ENCODE measurements at places on chromosomes 1 and 21.

- no peak for DNase-seq
Observed at GRCh38 chr1:155761736-155762405, 73.0 kb downstream of the DAP3 start.

- DNase-seq, result no peak
Observed at GRCh38 chr1:234705615-234706014, 95.6 kb upstream of the IRF2BP2 start.

- no peak for DNase-seq
Observed at GRCh38 chr1:109598655-109599054, 20.8 kb downstream of the GNAT2 start.

GRCh38 chr21:33152732-33153130 lies 77.0 kb upstream of the IFNAR2 start:
- DNase-seq, result no peak

DNA sequence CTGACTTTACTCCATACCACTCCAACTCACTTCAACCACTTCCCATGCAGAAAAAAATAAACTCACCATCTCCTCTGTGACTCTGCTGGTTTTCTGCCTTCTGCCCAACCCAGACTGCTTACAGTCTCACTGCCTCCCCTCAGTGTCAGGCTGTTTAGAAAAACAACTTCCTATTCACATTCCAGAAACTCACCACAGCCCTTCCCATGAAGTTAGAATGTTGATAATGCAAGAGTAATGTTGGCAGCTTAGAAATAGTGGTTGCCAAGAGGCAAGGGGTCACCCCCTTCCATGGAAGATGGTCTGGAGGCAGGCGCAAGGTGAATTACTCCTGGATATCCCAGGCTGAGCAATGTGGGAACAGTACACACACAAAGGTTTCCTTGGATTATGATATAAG lies at the start of gene SELP:
Gene SELP (minus strand): TSS at position 119 of the 400 bp plus-strand sequence. CDS start 50 bp downstream, at position 69.
- DNase-seq, result no peak

DNA sequence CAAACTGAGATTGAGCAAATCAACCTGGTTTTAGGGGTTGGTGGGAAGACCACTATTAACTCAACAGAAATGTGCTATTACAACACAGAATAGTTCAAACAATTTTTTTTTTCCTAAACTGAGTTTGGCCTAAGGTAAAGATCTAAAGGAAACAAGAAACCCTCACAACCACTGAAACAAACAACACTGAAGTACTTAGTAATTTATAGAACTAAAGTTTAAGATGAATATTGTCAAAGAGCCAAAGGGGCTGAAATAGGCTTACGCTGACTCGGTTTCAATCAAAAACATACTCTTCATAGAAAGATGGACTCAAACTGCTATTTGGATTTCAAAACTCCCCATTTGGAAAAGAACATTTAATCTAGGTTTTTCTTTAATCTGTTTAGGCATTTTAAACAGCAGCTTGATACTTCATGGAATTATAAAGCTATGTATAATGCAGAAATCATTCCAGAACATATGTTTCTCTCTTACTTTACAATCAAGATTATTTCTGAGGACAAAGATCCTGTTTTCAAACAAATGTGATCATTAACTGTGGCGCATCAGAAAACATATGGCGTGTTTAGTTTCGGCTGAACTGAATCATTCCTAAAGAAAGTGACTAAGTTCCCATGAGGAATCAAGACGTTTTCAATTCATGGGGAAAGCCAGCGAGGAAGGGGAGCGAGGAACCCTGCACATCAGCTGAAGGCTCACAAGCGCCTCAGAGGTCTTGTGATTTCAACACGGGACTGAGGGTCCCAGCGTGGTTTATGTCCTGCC lies 62.7 kb downstream of the SYT6 start:
- no peak for DNase-seq

DNA sequence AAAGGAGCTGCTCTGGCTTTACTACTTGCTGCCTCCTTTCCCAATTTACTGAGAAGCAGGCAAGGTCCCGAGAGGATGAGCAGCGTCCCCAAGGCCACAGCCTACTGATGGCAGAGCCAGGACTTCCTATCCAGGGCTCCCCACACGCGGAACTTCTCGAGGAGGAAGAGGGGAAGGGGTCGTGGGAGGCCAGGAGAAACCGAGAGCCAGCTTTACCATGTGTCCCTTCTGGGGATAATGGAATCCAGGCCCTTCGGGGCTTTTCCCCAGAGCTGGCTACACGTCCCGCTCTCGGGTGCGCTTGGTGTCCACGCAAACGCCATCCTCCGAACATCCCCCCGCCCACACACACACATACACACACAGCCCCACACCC lies 4.3 kb upstream of the CCN1 start:
- no peak for DNase-seq

DNA sequence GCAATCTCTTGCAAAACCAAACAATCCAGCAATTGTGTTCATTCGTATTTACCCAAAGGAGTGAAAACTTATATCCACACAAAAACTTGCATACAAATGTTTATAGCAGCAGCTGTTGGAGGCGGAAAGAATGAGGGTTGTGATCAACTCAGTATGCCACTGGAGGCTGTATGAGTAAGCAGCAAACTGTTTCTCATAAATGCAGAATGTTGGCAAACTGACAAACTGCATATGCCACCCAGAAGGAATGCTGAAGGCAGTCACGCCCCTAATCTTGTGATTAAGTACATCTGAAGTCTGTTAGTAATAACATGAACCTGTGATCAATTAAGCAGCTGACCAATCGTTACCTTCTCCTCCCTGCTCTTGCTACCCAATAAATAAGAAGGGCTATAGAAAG lies 60.5 kb upstream of the CR2 start:
- DNase-seq, result no peak

GRCh38 chr1:234955107-234955731 lies 173.4 kb downstream of the TOMM20 start:
- no peak for DNase-seq

- DNase-seq, result no peak
Observed at GRCh38 chr21:25772686-25773085, 37.9 kb downstream of the GABPA start.

GRCh38 chr1:236530286-236530685 lies 6.5 kb downstream of the LGALS8 start:
- no peak for DNase-seq
